RPMI8226 (cell line): ENCODE measurements at places on chromosomes 6 and 20.
A peak's percentile ranks its signal among the peaks of the same experiment; 100 is the strongest.

DNA sequence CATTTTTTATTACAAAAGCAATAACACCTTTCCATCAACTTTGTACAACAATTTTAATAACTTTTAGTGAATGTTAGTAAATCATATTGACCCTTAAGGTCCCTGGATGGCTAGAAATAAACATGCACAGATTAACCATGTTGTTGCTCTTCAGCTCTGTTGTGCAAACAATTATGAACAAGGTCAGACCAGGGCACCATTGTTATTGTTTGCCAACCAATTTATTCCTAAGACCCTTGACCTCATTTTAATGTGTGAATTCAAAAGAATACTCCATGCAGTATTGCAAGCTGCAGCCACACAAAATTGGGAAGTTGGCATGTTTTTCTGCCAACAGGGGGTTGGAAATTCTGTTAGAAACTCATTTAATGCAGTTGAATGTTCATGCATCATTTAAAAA is 426.6 kb upstream of the MAP3K7 start:
- no peak for DNase-seq

GRCh38 chr20:47612670-47613069 is 111.0 kb downstream of the NCOA3 start:
- DNase-seq = no peak

GRCh38 chr6:14454473-14454775 is 336.9 kb downstream of the CD83 start:
- peak; percentile 91 for DNase-seq

DNA sequence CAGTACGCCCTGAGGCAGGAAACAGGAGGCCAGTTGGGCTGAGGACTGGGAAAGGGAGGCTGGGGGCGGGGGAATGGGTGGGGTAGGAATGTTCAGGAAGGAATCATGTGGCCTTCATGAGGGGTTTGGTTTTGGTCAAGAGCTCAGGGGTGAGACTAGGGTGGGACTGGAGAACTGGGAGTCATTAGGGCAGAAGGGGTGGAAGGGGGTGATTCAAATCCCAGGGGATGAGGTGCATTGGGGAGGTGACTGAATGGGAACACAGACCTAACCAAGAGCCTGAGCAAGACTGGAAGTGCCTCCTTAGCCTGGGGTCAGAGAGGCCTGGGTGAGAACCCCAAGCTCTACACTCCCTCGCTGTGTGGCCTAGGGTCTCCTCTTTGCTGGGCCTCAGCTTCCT is 86.8 kb downstream of the DLGAP4 start:
- no peak for DNase-seq

GRCh38 chr6:92169506-92169905 is 1249.9 kb downstream of the EPHA7 start:
- no peak for DNase-seq

DNA sequence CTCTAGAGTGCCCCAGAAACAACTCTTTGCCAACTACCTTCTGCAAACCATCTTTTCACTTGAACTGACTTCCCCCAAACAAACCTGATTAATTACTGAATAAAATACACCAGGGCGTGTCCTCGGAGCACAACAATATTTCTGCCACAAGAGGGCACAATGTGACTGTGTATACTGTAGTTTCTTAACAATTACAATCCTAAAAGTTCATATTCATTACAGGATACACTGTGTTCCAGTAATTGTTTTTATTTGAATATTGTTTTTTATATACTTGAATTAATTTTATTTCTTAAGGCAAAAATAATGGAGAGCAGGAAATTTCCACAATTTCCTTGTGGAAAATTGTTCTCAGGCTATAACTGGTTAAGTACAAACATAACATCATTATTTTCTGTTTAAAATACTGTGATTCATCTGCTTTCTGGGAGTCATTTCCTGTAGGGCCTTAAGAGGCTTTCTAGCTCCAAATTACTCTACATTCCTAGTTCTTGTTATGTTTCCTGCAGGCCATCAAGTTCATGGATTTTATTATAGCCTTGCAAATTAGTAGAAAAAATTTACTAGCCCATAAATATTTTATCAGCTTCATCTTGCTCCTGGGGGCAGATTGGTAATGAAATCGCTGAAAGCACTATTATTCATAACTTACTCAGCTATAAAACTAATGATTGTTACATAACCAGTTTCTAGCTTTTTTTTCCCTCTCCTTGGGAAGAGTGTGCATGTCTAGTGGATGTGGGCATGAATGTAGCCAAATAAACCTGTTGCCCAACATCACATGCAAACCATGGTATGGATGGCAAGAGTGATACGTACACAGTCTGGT is 51.9 kb upstream of the SLC22A16 start:
- peak; percentile 59 for DNase-seq

- no peak for DNase-seq
These were observed 123.7 kb upstream of the EXOC2 start for GRCh38 chr6:816510-817084.

GRCh38 chr6:89048985-89049384 is 31.6 kb upstream of the PNRC1 start:
- DNase-seq = no peak

- no peak for DNase-seq
These were observed 584 bp downstream of the PTK7 start for GRCh38 chr6:43076464-43077332.

DNA sequence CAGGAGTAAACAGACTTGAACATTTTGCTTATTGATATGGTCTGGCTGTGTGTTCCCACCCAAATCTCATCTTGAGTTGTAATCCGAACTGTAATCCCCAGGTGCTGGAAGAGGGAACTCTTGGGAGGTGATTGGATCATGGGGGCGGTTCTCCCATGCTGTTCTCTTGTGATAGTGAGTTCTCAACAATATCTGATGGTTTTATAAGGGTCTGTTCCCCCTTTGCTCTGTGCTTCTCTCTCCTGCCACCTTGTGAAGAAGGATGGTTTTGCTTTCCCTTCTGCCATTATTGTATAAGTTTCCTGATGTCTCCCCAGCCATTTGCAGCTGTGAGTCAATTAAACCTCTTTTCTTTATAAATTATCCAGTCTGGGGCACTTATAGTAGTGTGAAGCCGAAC is 40.0 kb downstream of the MYLIP start:
- DNase-seq = peak; percentile 46

DNA sequence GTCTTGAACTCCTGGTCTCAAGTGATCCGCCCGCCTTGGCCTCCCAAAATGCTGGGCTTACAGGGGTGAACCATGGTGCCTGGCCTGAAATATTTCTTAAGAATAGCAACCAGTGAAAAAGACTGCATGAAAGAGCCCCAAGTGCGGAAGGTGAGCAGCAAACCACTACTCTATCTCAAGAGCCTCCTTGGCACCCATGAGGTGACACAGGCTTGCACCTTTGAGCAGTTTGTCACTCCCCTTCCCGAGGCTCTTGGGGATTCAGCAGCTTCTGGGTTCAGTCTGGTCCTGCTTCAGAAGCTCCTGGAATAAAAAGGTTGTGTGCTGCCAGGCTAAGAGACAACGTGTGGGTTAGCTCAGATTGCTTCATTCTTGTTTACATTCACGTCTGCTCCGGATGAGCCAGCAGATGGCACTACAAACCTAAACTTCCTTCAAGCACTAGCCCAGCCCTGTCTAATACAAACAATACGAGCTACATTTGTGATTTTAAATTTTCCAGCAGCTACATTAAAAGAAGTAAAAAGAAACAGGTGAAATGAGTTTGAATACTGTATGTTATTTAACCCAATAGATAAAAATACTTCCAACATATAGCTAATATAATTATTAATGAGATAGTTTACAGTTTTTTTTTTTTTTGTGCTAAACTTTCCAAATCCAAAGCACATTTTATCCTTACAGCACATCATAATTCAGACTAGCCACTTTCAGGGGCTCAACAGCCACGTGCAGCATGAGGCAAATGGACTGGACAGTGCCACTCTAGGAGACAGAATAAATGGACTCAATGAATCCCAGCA is 46.2 kb downstream of the GJA10 start:
- DNase-seq = peak; percentile 66

DNA sequence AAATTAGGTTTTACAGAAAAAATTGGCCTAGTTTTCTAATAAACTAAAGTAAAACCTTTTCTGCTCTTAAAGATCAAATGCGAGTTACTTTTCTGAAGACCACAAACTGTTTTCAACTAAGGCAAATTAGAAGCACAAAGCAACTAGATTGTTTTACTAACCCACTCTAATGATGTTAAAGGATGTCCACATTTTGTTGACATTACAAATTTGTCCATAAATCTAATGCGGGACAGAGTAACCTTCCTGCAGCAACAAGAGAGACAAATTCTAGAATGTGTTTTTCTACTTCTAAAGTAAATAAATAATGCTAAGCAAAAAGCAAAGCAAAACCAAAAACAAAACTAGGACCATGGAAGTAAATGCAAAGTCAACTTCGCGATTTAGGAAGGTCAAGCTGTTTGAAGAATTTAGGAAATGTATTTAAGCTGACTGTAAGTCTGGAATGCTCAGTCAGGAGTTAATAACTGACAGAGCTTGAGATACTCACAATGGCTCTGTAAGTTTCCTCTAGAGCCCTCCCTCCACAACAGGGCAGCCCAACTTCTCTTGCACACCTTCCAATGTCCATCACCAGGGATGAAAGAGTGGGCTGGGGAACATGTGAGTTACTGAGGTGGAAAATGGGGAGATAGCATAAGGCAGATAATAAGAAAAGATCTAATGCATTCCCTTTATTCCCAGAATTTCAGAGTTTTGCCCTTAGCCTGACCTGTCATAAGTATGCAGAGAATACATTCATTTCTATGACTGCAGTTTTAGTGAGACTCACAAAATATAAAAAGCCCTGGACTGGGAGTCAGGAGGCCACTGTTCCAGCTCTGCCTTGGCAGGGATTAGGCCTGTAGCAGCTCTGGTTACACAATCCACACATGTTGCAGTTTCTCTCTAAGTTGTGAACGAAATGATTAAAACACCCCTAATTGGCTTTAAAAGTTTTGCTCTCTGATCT is 158.8 kb downstream of the FOXA2 start:
- no peak for DNase-seq

GRCh38 chr6:53119772-53120409 is 28.8 kb downstream of the GCM1 start:
- DNase-seq = no peak

- no peak for DNase-seq
These were observed 645.8 kb upstream of the ARID1B start for GRCh38 chr6:156131221-156131903.

- DNase-seq = peak; percentile 23
These were observed 224 bp downstream of the MPC1 start for GRCh38 chr6:166382500-166382932.

DNA sequence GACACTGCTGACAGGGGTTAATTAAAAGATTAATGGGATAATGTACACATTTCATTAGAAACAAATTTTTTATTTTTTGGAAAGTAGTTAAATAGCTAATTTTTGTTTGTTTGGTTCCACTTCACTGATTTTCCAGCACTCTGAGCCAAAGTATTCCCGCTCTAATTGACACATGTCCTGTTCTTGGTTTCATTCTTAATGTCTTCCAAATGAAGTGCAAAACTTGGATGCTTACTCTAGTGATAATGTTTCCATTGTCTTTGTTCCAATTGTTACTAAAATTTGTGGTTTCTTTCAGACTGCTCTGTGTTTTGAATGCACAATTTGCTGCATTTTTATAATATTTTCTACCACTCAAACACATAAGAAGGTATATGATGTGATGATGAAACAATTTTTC is 794.3 kb downstream of the PHF3 start:
- no peak for DNase-seq

DNA sequence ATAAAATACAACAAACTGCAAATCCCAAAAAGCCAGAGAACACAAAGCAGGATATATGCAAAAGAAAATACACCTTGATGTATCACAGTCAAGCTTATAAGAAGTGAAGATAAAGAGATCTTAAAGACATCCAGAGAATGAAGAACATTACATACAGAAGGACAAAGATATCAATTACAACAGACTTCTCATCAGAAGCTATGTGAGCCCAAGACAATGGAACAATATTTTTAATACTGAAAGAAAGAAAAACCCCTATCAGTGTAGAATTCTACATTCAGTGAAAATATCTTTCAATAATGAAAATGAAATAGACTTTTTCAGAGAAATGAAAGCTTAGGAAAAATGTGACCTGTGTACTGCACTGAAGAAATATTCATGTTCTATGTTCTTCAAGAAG is 104.5 kb upstream of the PHACTR3 start:
- no peak for DNase-seq

GRCh38 chr6:138219398-138219797 is 1.1 kb upstream of the PBOV1 start:
- DNase-seq = no peak

DNA sequence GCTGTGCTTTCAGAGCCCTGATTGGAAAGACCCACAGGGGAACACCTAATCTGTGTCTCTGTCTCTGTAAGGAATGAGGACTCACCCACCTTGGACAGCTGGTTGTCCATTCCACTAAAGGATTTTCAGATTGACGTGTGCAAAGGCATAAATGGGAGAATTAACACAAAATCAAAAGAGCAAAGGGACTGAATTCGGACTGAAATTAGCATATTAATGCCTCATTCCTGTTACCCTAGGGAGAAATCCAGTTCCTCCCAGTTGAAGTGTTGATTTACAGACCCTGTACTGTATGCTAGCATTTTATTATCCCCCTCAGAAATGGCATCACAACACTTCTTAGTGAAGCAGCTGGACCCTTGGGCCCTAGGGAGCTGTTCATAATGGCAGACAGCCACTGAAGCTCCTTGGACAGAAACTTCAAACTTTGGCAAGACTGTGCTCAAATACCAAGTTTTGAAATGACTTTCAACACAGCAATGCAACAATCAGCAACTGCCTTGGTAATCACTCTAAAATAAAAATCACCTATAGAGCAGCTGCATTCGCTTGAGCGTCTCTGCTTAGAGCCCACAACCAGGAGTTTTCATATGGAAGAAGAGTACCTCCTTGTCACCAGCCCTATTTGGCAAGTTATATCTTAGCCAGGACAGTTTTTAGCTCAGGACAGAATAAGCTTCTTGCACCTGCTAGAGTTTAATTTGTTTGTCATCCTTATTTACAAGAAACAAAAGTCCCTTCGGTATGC is 118.1 kb downstream of the TRDN start:
- no peak for DNase-seq

DNA sequence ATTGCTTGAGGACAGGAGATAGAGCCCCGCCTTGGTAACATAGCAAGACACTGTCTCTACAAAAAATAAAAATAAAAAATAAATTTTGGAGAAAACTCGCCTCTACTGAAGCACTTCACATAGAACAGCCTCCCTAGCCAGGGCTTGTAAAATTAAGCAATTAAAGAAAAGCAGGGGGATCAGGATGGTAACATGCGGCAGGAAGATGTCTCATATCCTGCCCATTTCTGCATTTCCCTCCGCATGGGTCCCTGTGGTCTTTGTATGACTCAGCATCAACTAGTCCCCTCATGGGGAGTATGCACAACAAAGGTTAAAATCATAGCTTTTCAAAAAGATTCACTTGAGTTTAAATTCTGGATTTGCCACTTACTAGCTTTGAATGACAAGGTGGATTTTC is 379.0 kb downstream of the EPHA7 start:
- DNase-seq = no peak

- DNase-seq = no peak
These were observed 96.0 kb downstream of the LCA5 start for GRCh38 chr6:79441192-79441591.
